ENCODE measurements at places on chromosomes 12 and 14.

GRCh38 chr14:99242816-99243721, 28.9 kb downstream of the BCL11B start:
- no peak for DNase-seq

DNA sequence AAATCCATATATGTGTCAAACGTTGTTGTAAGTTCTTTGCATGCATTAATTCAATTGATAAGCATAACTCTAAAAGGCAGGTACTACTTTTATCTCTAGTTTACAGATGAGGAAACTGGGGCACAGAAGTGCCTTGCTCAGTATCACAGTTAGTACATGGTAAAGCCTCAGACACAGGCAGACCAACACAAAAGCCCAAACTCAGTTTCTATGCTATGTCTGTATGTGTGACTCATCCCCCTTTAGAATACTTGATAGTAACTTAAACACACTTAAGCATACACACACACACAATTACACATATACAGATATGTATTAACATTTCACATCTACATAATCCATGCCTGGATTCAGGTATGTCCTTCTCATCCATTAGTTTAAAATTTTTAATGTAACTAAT, 88.0 kb downstream of the EPS8 start:
- no peak for DNase-seq

GRCh38 chr12:103268831-103269514, 226.8 kb downstream of the C12orf42 start:
- no peak for DNase-seq

DNA sequence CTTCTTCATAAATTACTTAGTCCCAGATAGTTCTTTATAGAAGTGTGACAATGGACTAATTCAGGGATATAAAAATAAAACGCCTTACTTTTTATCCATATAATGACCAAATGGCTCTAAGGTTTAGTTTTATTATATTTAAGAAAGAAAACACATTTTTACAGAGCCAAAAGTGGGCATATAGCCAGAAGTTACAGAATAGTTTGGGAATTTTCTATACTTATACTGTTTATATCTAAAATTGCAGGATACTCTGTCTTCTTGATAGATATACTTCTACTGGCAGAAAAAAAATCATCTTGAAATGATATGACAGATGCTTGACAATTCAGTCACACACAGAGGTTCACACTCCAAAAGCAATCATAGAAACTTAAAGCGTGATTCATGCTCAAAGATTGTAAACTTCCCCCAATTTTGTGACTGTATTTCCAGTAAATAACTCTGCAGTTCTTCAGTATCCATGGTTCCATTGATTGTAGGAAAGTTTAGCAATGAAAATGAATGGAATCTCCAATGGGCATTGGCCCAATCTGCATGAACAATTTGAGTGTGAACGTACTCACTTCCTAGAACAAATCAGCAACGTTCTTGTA, 307.8 kb downstream of the NOVA1 start:
- DNase-seq = no peak

GRCh38 chr14:87286191-87286590, 706.8 kb downstream of the GALC start:
- no peak for DNase-seq

DNA sequence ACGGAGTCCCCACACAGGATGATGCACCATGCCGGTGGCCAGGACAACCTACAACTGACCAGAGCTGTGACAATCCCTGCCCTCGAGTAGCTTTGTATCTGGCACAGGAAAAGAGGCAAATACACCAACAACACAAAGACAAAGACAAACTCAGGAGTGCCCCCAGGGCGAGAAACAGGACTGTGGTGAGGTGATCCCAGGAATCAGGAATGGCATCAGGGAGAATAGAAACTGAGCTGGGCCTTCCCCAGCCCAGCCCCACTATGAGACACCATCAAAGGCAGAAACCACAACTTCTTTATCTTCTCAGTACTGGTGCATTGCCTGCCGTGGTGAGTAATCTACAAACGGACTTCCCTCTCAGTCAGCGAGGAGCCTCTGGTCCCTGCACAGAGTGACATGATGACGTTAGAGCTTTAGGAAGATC, 157.7 kb downstream of the TTC7B start:
- no peak for DNase-seq

DNA sequence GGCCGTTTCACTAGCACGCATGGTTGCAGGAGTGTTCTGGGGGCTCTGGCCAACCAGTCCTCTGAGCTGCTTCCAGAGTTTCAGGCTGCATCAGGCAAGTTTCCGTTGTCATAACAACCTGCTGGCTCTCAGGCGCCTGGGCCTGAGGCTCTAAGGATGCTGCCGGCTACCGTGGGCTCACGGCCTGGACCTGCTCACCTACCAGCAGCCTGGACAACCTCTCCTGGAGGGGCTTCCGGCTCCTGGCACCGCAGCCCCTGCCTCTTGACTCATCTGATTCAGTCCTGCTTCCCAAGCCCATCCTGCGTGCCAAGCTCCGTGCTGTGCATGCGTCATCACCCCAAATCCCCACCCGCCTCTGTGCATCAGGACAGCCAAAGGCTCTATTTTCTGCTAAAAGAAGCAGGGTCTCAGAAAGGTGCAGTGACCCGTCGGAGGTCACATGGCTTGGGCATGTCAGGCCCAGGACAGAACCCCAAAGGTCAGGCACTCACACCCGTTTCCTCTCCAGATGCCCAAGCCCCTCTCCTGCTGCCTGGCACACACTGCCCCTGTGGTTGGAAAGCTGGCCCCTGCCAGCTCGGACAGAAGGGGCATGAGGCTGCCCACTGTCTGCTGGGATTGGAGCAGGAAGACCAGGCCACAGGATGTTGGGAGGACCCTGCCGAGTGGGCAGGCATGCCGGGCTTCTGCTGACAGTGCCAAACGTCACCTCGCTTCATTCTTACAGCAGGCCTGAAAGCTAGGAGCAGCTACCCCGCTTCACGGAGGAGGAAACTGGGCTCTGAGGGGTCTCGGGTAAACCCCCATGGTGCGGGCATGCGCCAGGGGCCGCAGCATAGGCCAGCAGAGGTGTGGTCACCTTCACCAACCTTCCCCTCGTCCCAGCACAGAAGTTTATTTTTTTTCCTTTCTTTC, 5.7 kb downstream of the BEGAIN start:
- DNase-seq = no peak

DNA sequence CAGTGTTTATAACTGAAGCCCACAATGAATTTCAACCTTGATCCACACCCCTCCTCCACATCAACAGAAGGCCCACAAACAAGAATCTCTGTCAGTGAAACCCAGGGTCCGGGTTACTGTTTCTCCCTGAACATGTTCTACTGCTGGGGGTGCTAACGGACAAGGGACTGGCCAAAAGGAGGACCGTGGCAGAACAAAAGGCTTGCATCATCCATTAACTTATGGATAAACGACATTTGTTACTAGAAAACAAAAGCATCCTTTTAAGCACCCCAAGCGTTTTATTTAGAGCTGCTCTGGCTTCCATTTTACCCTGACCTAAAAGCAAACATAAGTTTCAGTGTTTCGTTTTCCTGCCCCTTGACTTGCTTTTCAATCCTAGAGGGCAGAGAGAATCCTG, 32.2 kb downstream of the BRAP start:
- no peak for DNase-seq

GRCh38 chr12:1182069-1182468, 191.0 kb downstream of the ERC1 start:
- no peak for DNase-seq

DNA sequence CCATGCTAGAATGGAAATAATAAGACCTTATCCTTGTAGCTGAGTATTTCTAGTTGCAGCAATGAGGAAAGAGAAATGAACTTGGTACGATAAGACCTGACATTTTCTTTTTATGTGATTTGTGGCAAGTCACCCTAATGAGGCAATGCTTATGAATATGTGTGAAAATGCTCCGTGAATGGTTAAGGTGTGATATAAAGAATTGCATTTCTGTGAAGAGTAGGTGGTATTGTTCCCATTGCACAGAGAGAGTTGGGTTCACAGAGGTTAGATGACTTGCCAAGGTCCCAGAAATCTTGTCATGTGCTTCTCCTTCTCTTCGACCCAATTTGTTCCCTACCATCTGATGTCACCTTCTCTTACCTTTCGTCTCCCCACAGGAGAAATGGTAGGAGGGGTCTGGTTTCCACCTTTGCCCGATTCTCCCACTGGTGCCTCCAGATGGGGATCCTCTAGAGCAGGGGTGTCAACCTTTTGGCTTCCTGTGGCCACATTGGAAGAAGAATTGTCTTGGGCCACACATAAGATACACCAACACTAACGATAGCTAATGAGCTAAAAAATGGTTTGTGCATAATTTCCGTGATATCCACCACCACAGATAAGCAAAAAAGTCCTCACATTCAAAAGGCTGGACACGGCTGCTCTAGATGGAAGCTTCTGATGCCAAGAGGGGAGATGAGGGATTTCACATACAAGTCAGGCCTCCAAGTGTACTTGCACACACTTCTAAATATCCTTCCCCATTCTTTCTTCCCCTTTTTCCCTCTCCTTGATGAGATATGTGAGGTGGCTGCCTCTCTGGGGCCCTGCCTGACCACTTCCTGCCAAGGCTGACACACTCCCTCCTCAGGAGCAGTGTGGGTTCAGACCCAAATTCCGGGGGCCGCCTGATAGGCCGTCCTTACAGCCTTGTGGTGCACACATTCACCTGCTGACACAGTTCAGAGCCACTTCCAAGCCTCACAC, 96.1 kb downstream of the PLXNC1 start:
- no peak for DNase-seq

DNA sequence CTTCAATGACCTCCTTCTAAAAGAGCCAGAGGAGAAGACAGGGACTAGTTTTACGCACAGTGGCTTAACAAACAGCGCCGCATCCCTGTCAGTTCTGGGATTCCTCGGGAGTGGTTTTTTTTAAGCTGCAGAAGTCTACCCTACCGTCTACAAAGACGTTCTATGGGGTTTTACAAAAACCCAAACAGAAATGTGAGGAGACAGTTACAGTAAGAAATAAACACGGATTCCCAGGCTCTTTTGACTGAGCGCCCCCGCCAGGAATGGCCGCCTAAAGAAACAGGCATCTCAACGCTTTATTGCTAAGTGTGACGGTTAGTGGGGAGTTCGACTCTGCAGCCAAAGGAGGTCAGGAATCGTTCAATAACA, 484 bp downstream of the ALKBH1 start:
- peak; percentile 26 for DNase-seq

- no peak for DNase-seq
These were observed 542.7 kb upstream of the LMO3 start for GRCh38 chr12:17148706-17149105.

DNA sequence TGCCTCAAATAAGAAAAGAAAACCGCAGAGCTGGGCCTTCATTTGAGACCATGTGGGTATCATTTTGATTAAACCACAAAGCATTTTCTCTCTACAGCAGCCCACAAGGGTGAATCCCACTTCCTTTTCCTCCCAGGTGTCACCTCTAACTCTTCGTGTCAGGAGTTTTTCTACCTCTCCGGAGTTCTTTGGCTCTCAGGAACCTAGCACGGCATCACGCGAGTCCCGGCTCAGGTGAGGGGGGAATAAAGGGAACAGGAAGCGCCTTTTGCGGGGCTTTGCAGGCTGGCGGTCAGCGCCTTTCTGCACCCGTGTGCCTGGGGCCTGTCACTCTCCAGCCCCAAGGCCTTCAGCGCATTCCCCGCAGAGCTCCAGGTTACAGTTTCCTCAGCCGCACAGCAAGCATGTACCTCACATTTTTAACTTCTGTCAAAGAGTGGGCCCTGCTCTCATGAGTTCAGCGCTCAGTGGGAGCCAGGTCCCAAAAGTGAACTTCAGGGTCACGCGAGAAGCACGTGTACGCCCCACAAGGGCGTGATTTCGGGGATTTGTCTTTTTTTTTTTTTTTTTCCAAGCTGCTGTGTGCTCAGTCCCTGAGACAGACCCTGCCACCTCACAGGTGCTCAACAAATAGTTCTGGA, 740 bp upstream of the PRPF40B start:
- no peak for DNase-seq

DNA sequence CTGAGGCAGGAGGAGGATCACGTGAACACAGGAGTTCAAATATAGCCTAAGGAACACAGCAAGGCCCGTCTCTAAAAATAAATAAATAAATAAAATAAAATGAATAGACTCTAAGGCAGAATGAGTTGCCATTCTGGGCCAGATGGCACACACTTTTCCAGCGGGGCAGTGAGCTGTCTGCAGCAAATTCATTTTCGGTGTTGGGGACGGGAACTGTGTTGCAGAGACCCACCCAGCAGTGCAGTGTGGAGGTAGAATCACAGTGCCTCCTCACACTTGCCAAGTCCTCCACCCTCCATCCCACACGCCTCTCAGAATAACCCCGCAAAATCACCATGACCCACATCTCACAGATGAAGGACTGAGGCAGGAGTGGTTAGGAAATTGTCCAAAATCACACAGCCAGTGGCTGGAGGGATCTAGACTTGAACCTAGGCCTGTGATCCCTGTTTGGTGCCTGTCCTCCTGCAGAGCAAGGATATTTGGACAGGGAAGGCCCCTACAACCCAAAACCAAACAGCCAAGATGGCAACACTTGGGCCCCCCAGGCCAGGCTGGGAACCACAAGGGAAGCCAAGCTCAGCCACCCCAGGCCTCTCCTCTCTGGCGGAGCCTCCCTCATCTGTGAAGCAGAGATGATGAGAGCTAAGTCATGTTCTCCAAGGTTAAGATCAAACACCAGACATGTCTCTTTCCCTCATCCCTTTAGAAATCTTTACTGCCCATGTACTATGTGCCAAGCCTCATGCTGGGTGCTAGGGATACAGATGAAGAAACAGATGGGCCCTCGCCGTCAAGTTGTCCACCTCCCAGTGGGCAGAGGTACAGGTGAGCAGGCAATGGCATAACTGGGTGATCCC, 152.7 kb downstream of the DPF3 start:
- DNase-seq = no peak

DNA sequence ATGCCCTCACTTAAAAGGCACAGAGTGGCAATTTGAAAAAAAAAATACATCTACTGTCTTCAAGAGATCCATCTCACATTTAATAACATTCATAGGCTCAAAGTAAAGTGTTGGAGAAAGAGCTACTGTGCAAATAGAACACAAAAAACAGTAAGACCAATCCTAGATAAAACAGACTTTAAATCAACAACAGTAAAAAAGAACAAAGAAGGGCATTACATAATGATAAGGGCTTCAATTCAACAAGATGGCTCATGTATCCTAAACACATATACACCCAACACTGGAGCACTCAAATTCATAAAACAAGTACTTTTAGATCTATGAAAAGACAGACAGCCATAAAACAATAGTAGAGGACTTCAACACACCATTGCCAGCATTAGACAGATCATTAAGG, 93.6 kb upstream of the PCED1B start:
- no peak for DNase-seq

DNA sequence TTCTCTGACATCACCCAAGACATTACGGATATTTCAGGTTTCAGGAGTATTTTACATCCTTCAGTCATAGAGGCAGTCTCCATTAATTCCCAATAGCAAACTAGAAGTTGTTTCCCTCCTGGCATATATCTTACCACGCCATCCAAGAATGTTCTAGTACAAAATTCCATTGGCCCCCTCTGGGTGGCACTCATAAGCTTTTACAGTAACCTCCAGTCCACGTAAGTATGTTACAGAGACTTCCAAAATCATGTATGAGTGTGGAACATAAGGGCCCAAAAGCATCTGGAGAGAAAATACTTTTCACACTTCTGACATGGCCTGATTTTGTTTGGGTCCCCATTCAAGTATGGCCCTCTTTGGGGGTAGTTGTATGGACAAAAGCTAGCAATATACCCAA, 58.1 kb upstream of the DHRS4 start:
- no peak for DNase-seq

All from occipital lobe (tissue), 3 donors.